ENCODE measurements at places on chromosomes 5 and 9.

- DNase-seq, result no peak
These were observed 78.9 kb downstream of the PARP8 start for GRCh38 chr5:50745221-50745910.

DNA sequence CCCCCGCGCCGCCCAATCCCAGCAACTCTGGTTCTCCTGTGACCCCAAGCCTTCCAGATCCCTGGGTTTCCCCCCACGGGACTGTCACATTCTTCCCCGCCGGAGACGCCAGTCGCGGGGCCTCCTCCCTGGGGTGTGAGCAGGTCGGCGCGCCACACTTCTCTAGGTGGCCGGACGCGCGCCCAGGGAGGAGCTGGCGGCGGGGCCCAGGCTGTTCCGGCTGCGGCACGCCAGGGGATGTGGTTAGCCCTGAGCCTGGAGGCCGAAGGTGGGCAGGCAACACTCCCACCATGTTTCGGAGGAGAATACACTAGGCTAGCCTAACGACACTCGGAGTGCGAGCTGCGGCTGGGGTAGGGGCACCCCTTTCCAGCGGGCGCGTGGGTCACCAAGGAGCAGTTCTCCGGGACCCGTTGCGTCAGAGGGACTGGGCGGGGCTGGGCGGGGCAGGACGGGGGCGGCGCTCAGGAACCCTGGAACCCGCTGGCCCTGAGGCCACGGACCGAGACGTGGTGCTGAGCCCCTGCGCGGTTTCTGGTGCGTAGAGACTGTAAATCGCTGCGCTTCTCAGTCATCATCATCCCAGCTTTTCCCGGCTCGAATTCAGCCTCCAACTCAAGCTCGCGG, at the start of gene SLC27A6:
TSS of gene SLC27A6 (plus strand) at position 478 of the 627 bp plus-strand sequence. CDS start 650 bp downstream, outside the sequence.
- no peak for DNase-seq

DNA sequence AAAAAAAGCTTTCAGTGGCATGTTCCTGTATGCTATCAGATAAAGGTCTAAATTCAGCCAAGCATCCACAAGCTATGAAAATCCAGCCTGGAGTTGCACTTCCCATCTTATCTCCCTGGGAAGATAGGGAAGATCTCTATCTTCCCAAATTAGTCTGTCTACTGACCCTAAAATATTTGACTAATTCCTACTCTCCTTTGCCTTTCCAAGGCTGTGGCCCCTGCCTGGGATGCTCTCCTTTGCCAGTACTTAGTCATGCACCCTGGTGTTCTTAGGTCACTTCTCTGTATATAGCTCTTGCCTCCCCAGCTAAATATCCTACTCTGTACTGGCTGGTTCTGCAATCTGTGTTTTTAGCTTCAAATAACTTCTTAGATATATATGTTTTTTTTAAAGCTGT, 44.0 kb upstream of the PLPP1 start:
- no peak for DNase-seq

- DNase-seq, result no peak
These were observed 30.0 kb upstream of the STOM start for GRCh38 chr9:121399883-121400607.

- no peak for DNase-seq
These were observed 88.3 kb downstream of the BRINP1 start for GRCh38 chr9:119280740-119281485.

DNA sequence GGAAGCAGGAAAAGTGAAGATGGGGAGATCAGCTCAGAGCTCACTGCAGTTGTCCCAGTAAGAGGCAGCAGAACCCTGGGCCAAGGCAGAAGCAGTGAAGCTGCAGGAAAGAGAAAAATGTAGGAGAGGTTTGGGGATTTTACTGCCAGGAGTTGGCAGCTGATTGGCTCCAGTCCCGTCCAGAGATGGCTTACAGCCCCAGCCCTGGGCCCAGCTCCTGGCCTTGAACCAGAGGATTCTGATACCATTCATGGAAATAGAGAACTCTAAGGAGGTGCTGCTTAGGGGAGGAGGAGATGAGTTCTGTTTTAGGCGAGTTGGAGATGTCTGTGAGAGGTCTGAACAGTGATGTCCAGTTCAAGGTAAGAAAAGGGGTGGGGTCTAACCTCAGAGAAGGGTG, 4.6 kb downstream of the MORN5 start:
- DNase-seq, result no peak

DNA sequence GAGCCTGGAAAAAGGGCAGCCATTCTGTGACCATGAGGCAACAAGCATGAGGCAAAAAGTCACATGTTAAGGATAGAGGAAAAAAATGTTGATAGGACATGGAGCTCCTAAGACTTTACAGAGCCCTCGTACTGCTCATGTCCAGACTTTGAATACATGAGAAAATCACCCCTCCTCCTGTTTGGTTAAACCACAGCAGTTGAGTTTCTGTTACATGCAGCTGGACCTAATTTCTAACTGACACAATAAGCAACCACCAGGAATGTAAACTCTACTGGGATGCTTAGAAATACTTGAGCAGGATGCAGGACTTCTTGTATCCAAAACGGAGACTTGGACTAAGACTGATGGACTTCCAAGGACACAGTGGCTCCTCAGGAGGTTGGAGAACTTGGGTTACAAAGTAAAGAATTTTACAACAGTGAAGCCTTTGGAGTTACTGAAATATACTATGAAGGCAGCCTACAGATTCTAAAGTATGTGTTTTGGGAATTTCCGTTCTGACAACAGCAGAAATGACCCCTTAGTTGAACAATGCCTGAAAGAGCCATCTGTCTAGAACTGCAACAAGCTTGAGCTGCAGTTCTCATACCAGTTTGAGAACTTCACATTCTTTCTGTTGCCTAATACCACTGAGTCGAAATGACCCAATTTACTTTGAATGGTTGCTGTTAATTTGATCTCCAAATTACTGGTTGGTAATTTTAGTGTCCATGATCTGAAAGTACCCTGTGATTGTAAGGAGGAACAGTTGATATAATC, 268.9 kb downstream of the PIK3R1 start:
- DNase-seq, result no peak

DNA sequence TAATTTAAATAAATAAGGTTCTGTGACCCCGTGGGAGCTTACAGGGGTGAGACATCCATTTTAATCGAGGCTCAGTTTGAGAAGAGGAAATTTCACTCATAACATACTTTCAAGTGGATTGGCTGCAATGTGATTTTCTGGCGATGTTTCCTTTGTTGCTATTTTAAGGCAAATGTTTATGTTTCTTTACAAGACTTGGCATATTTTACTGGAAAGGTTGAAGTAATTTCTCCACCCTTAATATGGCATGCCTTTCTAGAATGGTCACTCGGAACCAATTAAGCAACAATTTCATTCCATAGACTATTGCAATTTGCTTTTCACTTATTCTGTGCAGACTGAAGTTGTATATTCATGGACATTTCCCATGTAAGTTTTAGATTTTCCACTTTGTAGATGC, 438.0 kb upstream of the WWC1 start:
- DNase-seq, result no peak

DNA sequence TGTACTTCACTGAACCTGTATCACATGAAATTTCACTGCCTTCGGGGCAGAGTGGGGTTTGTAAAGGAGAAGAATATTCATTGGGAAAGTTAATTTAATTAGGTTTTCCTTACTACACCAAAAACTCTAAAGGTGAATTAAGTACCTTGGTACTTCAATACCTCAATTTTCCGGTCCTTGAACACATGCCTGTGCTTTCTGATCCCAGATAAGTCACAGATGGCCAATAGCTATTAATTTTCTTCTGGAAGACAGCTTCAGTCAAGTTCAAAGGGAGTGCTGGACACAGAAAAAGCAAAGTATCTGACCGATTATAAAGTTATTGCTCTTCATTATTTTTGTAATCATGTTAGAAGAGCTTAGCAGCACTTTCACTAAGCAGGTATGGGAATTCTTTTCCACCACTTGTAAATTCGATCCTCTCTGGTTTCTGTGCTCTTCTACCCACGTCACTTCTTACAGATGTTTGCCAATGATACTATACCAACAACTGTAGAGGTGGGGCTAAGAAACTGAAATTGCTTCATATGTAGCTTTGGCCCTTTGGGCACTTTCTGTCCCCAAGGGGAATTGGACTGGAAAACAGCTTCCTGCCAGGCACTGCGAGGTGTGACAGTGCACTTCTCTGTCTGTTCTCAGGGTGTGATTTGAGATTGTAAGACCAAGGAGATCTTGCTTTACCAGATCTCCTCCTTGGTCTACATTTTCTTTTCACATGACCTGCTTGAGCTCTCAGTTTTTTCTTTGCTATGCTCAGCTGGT, 164.0 kb downstream of the CCDC192 start:
- DNase-seq, result no peak

- no peak for DNase-seq
These were observed 117.0 kb downstream of the NXNL2 start for GRCh38 chr9:88651682-88652633.

GRCh38 chr5:153865016-153865415, 173.7 kb downstream of the FAM114A2 start:
- DNase-seq, result no peak

DNA sequence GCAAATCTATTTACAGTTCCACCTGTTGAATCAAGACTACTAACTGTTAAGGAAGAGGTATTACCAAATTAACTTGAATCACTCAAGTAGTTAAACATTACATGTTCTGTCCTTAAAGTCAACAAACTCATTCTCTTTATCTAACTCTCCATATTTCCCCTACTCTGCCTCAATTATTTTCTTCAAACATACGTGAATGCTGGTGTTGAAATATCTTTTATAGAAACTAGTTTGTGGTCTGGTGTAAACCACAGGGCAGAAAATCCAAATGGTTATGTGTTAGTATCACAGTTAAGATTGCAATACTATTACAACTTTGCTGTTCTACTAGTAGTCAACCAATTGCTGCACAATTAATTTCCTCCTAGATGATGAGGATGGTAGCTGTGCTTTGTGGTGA, 603.5 kb downstream of the KCTD16 start:
- no peak for DNase-seq

DNA sequence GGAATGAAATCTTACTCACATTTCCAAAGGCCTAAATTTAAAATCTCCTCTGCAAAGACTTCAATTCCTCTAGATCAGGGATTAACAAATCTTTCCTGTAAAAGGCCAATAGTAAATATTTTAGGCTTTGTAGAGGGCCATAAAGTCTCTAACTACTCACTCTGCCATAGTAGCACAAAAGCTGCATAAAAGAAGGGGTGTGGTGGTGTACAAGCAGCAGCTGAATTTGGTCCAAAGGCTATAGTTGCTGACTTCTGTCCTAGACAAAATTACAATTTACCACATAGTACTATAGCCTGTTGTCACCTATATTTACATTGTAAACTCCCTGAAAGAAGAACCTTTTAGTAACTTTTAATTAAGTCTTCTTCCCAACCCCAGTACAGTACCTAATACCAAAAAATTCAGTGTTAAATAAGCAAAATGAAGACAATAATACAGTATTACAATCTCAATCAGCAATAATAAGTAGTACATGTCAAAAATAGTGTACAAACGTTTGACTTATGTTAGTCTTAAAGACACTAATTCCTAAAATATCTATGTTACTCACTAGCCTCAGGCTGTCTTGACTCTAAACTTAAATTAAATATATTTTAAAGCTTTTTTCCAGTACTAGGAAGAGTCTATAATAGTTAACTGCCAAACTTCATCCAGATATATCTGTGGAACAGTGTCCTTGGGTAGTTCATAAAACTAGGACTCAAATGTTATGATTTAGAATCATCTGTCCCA, 6.9 kb downstream of the CETN3 start:
- no peak for DNase-seq

GRCh38 chr5:170551076-170551475, 47.3 kb downstream of the KCNIP1 start:
- no peak for DNase-seq

GRCh38 chr5:118257066-118257465, 731.3 kb downstream of the DTWD2 start:
- DNase-seq, result no peak
